ENCODE measurements at places on chromosomes 2 and 18.

DNA sequence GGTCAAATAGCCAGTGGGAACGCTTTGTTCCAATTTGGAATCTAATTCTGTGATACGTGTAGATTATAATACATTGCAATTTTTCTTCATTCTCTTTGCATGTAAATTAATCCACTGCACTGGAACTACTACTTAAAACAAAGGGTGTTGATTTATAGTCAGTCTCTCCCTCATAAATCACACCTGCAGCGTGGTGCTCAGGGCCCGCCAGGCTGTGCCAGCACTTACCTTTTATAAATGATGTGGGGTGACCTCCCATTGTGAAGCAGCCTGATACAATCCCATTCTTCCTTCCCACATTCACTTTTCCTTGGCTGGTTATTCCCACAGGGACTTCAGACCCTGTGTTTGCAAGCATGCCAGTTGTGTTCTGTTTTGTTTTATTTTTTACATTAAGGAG is 302.3 kb upstream of the ID2 start:
- no peak for DNase-seq

DNA sequence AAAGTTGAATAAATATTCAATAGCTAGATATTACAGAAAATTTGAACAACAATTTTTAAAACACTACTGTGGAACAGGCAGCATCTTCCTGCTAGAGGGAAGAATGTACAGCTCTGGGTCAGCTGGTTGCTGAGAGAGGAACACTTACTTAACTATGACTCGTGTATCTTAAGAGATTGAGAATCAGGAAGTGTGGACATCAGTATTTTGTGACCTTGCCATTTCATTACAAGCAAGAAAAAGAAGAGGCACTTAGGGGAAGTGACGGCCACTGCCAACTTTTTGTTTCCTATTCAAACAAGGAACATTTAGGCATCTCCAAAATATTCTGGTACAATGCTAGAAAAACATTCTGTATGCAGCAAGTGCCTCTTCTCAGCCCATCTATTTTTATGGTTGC is 45.9 kb downstream of the ITPRID2 start:
- DNase-seq, result no peak

- DNase-seq, result no peak
These were observed 237.8 kb downstream of the PLCL1 start for GRCh38 chr2:198042189-198042588.

GRCh38 chr2:27807476-27807875 is 36.0 kb downstream of the MRPL33 start:
- DNase-seq, result no peak

- DNase-seq, result no peak
These were observed 53.8 kb downstream of the SKA1 start for GRCh38 chr18:50428531-50429206.

DNA sequence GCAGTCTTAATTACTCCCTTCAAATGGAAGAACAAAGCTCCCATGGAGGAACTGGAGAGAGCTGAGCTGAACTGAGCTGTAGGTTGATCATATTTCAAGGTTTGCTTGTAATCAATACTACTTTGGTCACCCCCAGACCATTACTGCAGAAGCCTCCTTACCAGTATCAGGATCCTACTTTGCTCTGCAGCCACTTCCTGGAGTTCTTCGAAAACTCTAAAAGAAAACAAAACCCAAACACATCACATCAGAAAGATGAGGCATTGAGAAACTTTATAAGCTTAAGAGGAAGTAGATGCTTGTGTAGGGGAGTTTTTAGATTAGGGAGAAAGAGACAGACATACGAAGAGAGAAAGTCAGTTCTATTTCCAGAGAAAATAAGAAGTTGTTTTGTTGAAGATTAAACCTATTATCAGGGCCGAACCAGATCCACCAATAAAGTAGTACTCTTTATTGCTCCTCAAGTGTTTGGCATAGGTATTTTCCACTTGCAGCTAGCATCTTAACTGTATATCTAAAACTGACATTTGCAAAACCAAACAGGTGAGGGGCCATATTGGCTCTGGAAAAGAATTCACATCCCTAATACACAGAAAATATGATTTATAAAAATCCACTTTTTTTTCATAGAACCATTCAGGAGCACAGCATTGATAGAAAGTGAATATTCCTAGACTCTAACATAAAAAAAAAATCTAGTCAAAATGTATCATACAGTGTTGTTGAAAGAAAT is 166.9 kb upstream of the KLF7 start:
- DNase-seq, result no peak

- DNase-seq, result no peak
These were observed 1.7 kb upstream of the PMAIP1 start for GRCh38 chr18:59898093-59898492.

GRCh38 chr2:77604953-77605929 is 83.1 kb upstream of the LRRTM4 start:
- DNase-seq, result no peak

DNA sequence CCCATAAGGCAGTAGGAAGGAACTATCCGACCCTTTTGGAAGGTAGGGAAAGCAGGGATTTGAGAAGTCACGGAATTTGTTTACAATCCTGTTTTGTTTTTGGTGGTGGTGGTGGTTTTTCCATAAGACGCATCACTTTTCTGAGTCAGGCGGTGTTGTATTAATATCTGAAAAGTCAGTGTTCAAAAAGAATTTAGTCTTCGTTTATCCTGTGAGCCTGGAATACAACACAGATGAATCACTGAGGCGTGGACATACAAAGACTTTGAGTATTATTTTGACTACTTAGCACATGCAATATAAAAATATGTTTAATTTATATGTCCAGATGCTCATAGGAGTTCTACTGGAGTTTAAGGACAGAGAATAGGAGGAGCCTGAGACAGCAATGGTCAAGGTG is 785 bp downstream of the ZNF892 start:
- DNase-seq, result no peak

GRCh38 chr18:66999003-66999402 is 395.1 kb upstream of the CDH19 start:
- DNase-seq, result no peak

DNA sequence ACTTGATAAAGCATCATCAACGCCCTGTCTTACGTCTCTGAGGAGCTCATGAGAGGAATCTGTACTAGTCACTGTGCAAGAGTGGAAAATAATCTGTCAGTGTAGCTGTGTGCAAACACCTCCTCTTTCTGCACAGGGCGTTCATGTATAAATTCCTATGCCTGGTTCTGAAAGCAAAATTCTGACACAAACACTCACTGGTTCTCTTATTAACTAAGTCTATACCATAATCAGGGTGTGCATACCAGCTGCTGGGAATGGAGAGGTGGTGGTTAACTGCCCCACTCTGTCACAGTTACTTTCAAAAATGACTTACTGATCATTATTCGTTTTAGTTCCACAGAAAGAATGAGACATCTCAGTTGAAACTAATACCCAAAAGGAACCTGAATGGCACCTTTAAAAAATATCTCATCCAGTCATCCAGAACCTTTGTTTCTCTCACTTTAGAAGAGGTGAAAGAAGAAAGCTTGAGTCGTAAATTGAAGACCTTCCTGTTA is 35.7 kb downstream of the STK39 start:
- peak; percentile 62 for DNase-seq

- no peak for DNase-seq
These were observed 36.8 kb downstream of the ACVR1 start for GRCh38 chr2:157839162-157839801.

DNA sequence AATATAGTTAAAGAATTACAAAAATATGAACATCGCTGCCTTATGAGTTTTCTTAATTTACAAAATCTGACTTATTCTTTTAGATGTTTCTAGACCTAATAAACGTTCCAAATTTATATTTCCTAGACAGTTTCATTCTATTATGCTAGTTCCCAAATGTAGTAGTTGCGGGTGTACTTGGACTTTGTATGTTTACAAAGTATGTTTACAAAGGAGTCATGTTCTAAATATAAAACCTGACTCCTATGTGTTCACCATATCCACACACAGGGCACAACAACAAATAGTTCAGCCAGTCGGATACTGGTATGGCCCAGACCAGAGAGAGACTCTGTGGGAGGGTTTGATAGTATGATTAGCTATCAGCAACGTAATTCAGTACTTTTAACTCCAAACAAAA is 230.7 kb downstream of the KCNH7 start:
- no peak for DNase-seq

- no peak for DNase-seq
These were observed 15.5 kb downstream of the AQP12A start for GRCh38 chr2:240707043-240707756.

DNA sequence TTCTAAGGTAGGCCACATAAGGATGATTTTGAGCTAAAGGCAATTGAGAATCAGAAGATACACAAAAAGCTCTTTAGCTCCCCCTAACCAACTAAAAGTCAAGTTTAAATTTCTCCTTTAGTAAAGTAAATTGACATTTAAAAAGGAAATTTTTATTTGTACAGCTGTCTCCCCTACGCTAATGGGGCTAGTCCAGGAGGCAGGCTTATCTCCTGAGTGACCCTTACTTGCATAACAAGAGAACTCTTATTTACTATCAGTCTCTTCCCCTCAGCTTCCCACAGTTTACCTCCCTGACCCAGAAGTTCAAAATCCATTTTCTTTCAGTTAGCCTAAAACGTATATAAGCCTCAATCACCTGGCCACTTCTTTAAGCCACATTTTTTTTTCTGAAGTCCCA is 1002.8 kb upstream of the NRXN1 start:
- DNase-seq, result no peak

DNA sequence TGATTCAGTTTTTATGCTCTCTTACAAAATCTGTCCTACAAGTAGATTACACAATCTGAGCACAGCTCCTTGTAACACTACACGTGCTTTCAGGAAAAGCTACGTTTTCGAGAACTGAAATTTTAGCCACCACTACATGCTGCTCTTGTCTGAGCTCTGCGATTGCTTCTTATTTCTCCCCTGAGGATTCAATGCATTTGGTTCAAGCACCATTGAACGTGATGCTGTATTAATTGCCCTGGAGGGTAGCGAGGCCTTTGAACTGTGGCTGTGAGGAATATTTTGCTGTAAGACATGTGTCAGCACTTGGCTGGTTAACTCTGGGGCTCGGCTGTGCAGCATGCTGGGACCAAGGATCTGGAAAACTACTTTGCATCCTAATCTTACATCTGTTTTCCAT is 405.8 kb downstream of the EPHA4 start:
- DNase-seq, result no peak

DNA sequence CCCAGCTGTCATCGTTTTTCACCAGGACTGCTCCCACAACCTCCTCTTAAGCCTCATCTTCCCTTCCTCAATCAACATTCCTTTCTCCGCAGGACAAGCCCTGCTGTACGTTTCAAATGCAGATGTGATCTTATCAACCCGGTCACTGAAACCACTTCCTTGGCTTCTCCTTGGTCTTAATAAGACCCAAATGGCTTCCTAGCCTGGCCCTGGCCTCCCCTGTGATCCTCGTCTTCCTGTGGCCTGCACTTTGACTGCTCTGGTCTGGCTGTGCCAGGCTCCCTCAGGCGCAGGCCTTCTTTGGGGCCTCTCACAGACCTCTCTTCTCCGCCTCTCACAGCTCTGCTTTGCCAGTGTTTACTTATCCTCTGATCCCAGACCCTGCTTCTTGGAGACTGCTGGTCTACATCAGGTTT is 4.7 kb upstream of the ADNP2 start:
- DNase-seq, result no peak

DNA sequence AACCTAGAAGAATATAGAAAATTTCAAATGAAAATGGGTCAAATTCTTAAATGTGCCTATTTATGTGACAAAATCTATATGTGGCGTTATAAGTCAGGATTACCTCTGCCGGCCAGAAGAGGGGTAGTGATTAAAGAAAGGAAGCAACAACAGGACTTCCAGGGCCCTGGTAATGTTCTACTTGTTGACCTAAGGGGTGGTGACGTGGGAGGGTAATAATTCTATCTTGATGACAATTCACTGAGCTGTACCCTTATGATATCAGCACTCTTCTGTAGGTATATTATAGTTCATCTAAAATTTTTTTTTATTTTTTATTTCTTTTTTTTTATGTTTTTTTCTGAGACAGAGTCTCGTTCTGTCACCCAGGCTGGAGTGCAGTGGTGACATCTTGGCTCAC is 87.9 kb downstream of the STRN start:
- no peak for DNase-seq

All from T-helper 2 cell treated with Interferon-gamma antibody and Interleukin-4, amounts not matched to agents 5 μg/mL and 100 μg/mL, for 36 hours (primary cell).